ENCODE measurements at places on chromosomes 7 and 10.
A peak's percentile ranks its signal among the peaks of the same experiment; 100 is the strongest.

- no peak for DNase-seq
These were observed 1255.5 kb upstream of the PHF14 start for GRCh38 chr7:9718071-9718661.

DNA sequence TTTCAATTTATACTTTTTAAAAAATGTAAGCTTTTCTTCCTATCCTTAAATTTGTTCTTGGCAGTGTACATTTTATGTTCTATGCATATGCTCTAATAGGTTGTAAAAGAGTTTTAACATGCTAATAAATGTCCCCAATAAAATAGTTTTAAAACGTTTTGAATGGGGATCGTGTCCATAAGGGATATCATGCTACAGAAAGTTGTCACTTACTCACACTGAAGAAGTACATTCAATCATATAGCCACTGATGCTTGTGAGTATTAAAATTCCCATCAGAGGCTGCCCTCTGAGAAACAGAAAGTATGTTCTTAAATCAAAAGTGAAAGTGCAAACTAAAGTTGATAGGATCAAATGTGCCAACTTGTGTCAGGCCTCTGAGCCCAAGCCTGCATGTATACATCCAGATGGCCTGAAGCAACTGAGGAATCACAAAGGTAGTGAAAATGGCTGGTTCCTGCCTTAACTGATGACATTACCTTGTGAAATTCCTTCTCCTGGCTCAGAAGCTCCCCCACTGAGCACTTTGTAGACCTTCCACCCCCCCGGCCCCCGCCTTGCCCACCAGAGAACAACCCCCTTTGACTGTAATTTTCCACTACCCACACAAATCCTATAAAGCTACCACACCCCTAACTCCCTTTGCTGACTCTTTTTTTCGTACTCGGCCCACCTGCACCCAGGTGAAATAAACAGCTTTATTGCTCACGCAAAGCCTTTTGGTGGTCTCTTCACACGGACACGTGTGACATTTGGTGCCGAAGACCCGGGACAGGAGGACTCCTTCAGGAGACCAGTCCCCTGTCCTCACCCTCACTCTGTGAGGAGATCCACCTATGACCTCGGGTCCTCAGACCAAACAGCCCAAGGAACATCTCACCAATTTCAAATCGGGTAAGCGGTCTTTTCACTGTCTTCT lies 877 bp upstream of the NOD1 start:
- DNase-seq = peak; percentile 44

GRCh38 chr10:118793545-118793944 lies 38.8 kb upstream of the CACUL1 start:
- no peak for DNase-seq

- DNase-seq = no peak
These were observed 527.7 kb upstream of the CELF2 start for GRCh38 chr10:10489805-10490571.

DNA sequence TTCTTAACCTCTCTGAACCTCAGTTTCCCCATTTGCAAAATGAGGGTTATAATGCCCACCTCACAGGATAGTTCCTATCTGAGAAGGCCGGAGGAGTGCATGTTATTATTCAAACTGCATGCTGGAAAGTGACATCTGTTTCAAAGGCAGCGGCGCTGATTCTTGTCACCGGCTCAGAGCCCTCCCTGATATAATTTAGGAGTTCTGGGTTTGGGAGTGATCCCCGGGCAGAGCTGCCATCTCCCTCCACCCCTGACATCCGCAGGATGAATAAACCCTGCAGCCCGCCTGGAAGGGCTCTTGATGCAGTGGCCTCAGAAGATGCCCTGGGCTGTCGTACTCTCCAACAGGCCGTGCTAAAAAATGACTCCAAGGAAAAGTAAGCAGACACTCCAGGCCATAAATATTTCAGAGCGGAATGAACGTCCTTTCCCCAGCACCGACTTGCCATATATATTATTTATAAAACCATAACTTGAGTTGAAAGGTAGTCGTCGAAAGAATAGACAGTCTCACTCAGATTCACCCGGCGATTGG lies 47.0 kb upstream of the MYL10 start:
- no peak for DNase-seq

- DNase-seq = no peak
These were observed 44.4 kb upstream of the SLIT1 start for GRCh38 chr10:97230146-97230545.

DNA sequence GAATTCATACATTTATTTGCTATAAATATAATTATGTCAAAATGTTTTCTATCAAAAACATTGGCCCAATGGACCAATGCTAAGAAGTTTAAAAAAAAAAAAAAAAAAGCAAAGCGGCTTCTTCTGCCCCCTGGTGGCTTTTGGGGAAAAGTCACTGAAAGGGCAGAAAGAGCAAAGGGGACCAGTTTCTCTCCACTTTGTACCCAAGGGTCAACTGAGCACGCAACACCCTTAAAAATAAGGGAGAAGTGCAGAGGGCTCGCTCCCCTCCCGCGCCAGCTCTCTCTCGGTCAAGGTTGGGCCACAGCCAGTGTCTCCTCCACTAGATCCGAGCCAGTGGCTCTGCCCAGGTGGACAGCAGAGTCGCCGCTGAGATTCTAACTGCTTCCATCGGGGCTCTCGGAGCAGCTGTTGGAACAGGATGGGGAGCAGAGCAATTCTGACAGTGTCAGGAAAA lies 136.4 kb upstream of the FGFR2 start:
- peak; percentile 67 for DNase-seq

DNA sequence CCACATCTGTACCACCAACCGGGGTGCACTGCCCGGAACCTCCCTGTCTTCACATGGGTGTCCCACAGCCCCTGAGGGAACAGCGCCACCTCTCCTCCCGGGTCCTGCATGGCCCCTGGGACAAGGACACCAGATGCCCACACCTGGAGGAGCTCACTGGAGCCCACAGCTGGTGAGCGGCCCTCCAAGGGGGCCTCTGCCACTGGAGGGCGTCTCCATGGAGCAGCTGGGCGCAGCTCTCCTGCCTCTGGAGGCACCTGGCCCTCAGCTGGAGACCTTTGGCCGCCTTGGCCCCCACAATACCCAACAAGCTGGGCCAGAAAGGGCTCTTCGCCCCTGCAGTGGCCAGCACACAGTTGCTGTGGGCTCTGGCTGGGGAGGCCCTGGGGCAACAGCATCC lies 7.3 kb upstream of the NKX6-2 start:
- DNase-seq = no peak

- peak; percentile 56 for DNase-seq
These were observed at the start of gene PIK3CG for GRCh38 chr7:106865130-106866041. TSS of gene PIK3CG (plus strand) at chr7:106865282. CDS start at chr7:106867562, 2,280 bp downstream.

- no peak for DNase-seq
These were observed 41.2 kb downstream of the NEUROD6 start for GRCh38 chr7:31299336-31299735.

- no peak for DNase-seq
These were observed 31.3 kb downstream of the RSBN1L start for GRCh38 chr7:77727527-77727926.

- no peak for DNase-seq
These were observed 141.3 kb downstream of the SUGCT start for GRCh38 chr7:40276061-40276460.

- DNase-seq = no peak
These were observed 77.6 kb upstream of the IMMP2L start for GRCh38 chr7:111639934-111640333.

DNA sequence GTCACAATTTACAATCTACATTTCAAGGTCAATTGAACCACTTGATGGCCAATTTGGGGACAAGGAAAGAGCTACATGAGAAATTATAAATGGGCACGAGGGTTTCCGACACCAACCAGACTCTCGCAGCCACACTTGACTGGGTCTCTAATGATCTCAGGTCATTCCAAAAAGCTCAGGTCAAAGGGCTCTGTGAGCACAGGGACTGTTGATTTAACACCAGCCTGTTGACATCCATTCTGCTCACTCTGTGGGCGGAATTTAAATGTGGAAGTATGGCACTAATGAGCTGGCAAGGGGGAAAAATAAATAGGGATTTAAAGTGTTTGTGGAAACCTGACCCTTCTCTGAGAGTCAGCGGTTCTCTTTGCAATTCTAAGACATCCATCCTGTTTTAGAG lies 810.7 kb upstream of the AUTS2 start:
- DNase-seq = no peak

DNA sequence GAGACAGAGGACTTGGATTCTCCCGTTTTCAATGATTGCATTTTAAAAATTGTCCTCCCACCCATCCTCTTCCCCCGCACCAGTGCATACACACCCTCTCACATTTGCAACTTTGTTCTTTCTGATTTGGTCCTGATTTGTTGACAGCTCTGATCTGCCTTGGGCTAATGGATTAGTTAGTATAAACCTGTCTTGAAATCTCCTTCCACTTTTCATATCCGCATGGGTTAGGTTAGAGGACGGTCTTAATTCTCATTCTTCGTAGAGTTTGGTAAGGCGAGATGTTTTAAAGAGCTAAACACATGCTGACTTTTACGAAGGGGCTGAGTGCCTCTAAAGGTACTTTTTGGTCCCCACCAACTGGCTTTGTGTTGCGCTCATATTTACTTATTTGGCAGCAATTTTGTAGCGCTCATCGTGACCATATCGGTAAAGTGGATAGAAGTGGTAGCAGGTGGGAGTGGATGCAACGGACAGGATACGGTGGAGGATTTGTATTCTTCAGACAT lies 1.1 kb downstream of the AHR start:
- no peak for DNase-seq

DNA sequence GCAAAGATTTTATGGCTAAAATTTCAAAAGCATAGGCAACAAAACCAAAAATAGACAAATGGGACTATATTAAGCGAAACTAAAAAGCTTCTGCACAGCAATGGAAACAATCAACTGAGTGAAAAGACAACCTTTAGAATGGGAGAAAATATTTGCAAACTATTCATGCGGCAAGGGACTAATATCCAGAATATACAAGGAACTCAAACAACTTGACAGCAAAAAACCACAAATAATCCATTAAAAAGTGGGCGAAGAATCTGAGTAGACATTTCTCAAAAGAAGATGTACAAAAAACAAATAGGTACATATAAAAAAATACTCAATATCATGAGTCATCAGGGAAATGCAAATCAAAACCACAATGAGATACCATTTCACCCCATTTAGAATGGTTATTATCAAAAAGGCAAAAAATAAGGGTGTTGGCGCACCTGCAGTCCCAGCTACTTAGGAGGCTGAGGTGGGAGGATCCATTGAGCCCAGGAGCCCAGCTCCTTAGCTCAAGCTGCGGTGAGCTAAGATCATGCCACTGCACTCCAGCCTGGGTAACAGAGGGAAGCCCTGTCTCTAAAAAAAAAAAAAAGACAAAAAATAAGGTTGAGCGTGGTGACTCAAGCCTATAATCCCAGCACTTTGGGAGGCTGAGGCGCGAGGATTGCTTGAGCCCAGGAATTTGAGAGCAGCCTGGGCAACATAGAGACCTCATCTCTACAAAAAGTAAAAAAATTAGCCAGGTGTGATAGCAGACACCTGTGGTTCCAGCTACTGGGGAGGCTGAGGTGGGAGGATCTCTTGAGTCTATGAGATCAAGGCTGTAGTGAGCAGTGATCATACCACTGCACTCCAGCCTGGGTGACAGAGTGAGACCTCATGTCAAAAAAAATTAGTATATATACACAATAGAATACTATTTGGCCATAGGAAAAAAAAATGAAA lies 4.2 kb upstream of the CCM2 start:
- DNase-seq = no peak

- DNase-seq = no peak
These were observed 137.1 kb downstream of the OAT start for GRCh38 chr10:124281666-124282065.

DNA sequence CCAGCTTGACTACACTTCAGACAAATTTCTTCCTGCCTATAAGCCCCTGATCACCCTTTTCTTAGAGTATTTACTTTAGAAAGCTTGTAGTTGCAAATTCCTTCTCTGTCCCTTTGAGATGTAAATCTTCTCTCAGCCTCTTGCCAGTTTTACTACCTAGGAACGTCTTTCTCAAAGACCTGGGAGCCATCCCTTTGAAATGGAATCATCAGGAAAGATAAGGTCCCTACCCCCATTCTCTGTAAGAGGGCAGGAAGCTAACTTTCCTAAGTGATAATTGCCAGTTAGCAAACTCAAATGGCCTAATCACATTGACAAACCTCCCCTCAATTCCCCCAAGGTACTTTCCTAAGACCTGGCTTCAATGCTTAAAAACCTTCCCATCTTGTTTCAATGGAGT lies 304.5 kb downstream of the MDFIC start:
- DNase-seq = no peak

DNA sequence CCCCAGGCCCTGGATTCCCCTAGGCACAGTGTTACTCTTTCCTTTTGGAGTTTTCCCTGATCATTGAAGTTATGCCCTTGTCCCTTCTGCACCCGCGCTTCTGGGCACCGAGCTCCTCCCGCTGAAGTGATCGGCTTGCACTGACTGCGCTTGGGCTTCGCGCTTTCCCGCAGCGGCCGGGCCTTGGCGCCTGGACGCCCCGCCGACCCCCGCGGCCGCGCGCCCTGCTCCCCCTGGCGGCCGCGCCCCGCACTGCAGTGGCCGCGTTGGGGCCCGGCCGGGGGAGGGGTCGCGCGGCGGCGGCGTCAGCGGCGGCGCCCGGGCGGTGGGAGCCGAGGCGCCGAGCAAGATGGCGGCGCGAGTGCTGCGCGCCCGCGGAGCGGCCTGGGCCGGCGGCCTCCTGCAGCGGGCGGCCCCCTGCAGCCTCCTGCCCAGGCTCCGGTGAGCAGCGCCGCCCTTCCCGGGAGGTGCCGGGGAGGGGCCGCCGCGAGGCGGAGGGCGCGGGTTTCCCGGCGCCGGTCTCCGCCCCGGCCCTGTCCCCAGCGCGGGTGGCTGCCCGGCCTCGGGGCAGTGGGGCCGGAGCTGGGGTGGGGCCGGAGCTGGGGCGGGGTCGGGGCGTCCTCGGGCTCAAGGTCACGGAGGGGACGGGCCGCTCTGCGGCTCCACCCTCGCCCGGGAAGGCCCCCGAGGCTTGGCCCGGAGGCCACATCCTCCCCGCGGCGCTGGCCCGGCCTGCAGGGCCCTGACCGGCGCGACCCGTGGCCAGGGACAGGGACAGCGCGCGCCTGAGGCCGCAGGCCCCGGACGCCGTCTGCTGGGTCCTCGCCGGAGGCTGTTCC lies at the start of gene NIPSNAP2:
NIPSNAP2 (plus strand) TSS at position 325 of the 839 bp plus-strand sequence; CDS start at position 350, 25 bp downstream.
- DNase-seq = peak; percentile 91

GRCh38 chr7:158587162-158588084 lies at the start of gene PTPRN2:
TSS of gene PTPRN2 (minus strand) at chr7:158587823.
- DNase-seq = peak; percentile 92

- no peak for DNase-seq
These were observed 1360.6 kb upstream of the LRRTM3 start for GRCh38 chr10:65565246-65565645.

GRCh38 chr10:58104351-58104751 lies 163.3 kb downstream of the IPMK start:
- no peak for DNase-seq

GRCh38 chr10:8017277-8017676 lies 37.2 kb upstream of the GATA3 start:
- DNase-seq = no peak

- DNase-seq = no peak
These were observed 1.5 kb upstream of the SEMA3A start for GRCh38 chr7:84196084-84196503.

DNA sequence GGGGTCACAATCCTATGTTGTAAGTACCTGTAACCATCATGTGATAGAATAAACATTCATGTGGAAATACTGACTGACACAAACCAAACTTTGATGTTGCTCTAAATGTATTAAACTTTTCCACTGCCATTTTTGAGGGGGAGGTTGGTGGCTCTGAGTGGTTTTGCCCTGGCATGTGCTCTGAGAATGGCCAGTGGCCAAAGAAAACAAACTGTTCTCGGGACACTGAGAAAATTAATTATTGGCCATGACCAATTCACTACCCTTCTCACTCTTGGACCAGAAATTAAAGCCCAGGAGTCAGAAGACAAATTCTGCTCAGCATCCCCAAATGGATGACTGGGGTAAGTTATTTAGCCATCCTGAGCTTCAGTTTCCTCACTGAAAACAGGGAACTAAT lies 195.9 kb downstream of the XPNPEP1 start:
- DNase-seq = no peak

GRCh38 chr10:44053391-44053790 lies 331.5 kb downstream of the CXCL12 start:
- no peak for DNase-seq

All from GM13976 (cell line).